ENCODE measurements at places on chromosomes 7 and 10.

DNA sequence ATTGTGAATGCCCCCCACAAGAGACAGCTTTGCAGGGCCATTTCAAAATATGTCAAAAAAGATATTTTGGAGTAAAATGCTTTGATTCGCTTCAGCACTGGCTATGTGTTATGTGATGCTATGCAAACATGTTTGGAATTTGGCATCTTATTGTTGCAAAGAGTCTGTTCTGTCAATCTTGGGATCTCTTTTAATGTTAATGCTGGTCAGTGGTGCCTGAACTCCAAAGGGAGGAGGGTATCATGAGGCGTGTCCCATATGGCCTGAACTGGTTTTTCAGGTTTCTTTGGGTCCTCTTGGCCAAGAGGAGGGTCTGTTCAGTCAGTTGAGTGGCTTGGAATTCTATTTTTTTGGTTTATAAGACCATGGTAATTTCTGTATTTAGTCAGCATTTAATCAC lies 81.4 kb downstream of the HECW1 start:
- no peak for DNase-seq

DNA sequence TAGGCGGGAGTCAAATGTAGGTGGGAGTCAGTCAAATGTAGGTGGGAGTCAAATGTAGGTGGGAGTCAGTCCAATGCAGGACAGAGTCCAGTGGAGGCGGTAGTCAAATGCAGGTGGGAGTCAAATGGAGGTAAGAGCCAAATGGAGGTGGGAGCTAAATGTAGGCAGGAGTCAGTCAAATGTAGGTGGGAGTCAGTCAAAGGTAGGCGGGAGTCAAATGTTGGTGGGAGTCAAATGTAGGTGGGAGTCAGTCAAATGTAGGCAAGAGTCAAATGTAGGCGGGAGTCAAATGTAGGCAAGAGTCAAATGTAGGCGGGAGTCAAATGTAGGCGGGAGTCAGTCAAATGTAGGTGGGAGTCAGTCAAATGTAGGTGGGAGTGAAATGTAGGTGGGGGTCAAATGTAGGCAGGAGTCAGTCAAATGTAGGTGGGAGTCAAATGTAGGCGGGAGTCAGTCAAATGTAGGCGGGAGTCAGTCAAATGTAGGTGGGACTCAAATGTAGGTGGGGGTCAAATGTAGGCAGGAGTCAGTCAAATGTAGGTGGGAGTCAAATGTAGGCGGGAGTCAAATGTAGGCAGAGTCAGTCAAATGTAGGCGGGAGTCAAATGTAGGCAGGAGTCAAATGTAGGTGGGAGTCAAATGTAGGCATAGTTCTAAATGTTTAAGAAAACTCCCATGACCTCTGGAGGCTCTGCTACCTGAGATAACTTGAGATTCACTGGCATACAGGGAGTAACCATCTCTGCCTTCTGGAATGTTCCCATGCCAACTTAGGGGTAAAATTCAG lies 30.2 kb upstream of the ZFAND2A start:
- DNase-seq: no peak

DNA sequence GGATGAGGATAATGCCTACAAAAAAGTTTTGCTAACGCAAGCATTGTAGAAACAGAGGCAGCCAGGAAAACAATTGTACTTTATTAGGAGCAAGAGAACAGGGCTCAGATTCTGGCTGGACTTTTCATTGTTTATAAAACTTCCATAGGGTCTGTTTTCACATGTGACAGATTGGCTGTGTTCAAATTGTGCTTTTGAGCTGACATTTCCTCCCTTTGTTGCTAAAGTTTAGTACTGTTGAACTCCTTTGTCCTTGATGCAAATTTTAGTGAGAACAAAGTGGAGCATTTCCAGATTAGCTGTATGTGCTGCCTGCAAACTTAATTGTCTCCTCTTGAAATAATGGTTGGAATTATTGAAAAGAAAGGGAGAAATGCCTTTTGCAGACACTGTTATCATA lies 221.0 kb upstream of the FZD1 start:
- no peak for DNase-seq

GRCh38 chr7:31747553-31747952 lies 60.5 kb downstream of the PPP1R17 start:
- DNase-seq: no peak

DNA sequence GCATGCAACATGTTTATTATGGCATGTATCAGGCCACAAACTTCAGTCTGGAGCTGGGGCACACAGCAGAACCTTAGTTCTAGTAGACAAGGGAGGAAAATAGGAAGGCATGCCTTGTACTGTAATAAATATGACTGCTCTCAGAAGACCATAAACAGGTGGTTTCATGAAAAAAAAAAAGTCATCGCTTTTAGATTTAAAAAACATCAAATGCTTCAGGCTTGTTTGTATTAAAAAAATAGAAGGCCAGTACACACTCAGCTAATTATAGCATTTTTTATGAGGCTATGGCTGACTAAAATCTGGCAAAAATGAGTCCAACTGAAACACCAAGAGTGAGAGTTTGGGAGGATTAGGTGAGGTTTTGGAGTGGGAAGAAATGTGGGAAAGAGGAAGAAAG lies 204.1 kb downstream of the JAZF1 start:
- no peak for DNase-seq

DNA sequence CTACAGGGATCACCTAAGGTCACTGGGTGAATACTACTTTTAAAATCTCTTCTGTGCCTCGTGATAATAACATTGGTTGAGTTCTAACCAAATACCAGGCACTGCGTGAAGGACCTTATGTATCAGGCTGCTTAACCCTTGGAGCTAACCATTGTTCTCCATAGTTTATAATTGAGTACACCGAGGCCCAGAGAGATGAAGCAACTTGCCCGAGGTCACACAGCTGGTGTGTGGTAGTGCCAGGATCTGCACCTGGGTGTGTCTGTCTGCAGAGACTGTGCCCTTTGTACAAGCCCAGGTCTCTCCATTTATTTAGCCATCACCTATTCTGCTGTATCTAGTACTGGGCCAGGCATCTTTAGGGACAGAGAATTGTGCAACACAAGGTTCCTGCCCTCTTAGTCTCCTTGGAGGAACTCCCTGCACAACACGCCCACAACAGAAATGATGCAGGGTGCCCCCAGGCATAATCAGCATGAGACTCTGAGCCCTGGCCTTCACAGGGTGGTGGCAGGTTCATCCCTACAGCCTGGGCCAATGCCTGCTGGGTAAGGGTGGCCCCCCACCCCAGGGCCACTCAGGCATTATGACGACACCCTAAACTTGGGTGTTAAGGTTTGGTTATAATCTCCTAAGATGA lies 31.5 kb downstream of the UNC5B start:
- DNase-seq: no peak

DNA sequence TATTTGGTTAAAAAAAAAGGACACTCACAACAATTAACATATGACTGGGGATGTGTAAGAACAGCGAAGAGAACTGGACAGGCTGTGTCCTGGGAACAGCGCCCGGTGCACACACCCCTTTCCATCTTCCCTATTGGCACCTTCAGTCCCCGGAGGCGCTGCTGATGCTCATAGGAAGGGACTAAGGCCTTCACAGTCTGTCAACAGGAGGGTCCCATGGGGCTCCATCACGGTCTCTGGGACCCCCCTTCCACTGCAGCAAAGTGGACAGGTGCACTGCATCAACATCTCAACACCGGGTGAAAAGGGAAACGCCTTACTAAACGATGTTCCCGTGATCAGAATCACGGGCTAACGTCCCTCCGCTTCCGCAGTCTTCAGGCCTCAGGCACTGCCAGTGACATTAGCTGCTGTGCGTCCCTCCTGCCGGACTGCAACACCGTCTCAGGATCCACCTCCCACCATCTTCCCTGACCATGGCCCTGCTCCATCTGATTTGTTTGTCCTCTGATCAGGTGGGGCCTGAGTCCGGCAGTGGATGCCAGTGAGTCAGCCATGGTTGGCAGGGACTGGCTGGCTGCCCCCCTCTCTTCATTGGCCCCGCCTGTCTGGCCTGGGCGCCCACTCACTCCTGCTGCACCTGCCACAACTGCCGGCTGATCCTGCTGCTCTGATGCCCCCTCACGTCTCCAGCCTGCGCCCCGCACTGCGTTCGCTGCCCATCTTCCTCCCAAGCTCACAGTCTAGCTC lies 614.7 kb downstream of the DNAJB6 start:
- no peak for DNase-seq

GRCh38 chr7:21914671-21915070 lies 31.0 kb downstream of the CDCA7L start:
- DNase-seq: no peak

Data from NCI-H187 (cell line).